ENCODE measurements at places on chromosomes 11 and 22.

DNA sequence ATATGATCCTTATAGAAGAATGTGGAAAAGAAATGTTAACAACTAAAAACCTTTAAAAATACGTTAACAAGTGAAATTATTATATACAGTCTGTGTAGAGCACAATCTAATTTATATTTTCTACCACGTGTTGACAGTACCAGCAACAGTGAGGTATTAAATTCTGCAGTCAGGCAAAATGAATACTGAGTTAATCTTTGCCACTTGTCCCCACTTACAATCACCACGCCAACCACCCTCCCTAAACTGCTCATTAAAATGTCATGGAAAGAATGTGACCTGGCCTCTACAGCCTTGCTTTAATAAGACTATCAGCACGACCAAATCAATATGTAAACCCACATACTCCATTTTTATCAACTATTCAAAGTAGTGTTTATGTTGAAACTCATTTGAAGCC lies 28.5 kb upstream of the EIF3M start:
- no peak for DNase-seq

DNA sequence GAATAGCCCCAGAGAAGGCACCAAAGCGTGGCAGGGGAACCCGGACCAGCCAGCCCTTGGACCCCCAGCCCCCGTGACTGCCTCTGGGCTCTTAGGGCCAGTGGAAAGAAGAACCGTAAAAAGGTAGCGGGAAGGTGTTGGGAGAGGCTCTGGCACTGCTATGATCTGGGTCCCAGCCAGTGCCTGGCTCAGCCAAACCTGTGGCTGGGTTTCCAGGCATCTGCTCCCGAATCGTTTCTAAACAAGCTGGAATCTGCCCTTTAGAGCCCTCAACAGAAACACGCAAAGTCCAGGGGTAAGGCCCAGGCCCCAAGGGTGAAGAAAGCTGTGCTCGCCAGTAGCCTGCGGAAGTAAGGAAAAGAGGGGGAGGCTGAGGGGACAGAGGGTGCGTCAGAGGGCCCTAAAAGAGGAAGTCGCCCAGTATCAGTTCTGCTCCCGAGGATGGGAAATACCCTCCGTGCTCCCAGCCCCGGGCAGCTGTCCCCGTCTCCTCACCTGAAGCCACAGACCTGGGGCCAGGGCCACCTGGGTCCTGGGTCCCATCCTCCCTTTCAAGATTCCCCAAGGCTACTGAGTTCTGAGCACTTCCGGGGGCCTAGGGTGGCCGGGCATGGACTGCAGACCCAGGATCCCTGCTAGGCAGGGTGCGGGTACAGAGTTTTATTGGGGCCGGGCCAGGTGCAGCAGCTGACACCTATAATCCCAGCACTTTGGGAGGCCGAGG lies 24.7 kb downstream of the IL10RA start:
- no peak for DNase-seq

DNA sequence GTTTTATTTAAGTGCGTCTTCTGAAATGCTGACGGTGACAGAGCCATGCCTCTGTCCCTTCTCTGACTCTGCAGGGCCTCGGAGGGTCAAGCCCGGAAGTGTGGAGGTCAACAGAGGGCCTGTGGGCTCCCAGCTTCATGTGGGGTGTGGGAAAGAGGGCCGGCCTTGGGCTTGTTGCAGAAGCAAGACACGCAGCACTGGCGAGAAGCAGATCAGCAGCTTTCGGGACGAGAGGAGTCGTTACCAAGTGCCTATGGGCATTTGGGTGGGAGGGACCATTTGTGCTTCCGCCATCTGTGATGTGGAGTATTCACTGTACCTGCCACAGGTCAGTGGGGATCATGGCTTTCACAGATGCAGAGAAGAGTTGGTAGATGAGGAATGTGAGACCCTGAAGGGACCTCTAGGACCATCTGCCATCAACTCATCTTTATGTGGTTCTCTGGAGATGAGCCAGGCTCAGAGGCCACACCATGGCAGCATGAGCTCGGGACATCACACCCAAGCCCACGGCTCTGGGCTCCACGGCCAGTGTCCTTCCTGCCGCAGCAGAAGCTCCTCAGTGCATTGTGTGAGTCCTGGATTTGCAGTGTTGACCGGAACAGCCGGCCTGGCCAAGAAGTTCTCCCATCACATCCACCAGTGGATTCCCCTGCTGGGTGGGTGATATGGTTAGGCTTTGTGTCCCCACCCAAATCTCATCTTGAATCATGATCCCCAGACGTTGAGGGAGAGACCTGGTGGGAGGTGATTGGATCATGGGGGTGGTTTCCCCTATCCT lies 590.7 kb downstream of the TBC1D22A start:
- no peak for DNase-seq

GRCh38 chr11:76702336-76703128 lies 32.0 kb upstream of the LRRC32 start:
- DNase-seq: no peak

DNA sequence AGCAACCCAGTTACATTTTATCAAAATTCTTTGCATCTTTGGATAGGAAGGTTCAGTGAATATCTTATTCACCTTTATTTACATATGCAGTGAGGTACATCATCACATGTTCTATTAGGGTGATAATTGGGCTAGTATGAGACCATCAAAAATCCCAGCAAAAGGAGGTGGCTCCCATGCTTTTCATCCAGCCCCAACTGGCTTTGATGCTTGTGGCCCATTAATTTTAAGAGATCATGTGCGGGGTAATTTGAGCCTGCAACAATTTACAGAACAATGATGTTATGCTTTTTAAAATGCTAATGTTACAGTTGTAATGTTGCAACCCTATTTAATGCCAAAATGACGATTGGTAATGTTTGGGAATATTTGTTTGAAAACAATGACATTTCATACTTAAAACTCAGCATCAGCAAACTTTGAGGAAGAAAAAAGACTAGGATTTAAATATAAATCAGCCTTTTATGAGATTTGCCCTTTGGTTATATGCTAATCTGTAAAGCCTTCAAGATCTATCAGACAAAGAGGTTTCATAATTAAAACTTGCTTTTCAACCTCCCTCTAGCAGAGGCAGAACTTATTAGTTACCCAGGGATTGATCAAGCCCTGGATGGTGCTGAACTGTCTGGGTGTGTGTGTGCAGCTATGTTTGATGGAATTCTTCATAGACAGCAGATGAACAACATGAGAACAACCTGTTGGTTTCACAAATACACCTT lies 183.5 kb upstream of the SORL1-AS1 start:
- no peak for DNase-seq

DNA sequence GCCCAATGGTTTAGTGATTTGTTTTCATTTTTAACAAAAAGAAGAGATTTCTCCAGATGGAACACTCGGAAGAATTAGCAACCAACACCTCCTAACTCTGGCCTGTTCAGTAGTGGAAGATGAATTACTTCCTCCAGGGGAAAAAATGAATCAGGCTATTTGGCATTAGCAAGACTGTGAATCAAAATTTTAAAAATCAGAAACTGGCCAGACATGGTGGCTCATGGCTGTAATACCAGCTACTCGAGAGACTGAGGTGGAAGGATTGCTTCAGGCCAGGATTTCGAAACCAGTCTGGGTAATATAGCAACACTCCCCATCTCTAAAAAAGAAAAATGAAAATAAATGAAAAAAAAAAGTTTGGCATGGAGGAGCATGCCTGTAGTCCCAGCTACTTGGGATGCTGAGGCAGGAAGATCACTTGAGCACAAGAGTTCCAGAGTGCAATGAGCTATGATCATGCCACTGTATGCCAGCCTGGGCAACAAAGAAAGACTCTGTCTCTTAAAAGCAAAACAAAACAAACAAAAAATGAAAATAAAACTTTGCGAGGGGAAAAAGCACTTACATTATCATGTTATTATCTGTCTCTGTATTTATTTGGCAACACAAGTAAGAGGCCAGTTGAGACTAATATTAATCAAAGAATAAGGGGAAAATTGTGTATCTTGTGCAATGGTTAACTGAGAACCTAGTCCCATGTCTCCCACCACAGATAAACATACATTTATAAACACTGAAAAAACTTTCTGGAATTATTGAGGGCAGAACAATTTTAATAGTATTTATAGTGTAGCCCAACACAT lies 796.3 kb upstream of the ANO3 start:
- no peak for DNase-seq

GRCh38 chr11:113124578-113124977 lies 163.4 kb downstream of the NCAM1 start:
- DNase-seq: no peak

- DNase-seq: no peak
Observed at GRCh38 chr11:109731451-109731850, 309.5 kb downstream of the C11orf87 start.

DNA sequence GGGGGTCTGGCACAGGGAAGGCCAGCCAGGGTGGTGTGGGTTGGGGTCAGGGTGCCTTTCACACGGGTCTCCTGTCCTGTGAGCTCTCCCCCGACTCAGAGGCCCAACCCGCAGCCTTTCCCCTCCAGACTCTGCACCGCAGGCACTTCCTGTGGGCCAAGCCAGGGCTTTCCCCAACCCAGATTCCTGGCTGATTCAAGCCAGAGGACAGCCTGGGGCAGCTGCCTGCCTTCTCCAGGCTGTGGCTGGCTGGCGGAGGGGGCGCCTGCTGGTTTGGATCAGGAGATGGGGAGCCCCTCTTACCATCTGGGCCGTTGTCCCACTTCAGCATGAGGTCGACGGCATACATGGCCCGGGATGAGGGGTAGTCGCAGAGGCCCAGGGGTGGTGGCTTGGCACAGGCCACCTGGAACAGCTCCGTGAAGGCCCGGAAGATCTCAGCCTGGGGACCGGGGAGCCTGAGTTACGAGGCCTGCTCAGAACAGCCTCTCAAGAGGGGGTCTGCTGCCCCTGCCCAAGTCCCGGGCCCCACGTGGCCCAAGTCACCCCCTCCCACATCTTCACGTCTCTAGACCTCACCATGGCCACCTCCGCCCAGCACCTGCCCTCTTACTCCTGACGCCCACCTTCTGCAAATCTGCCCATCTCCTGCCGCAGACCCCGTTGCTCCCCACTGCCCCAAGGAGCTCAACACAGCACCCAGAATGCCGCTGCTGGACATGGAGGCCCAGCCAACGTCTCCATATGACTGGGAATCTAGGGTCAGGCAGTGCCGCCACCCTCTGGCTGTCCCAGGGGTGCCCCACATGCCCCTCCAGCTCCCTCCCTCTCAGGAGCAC lies 17.3 kb downstream of the TSPO start:
- DNase-seq: no peak

All from stimulated activated CD4-positive, alpha-beta T cell treated with anti-CD3 and anti-CD28 coated beads, Interleukin-4, amount 100 ng/mL, for 48 hours (primary cell).